H7 (cell line): ENCODE measurements at places on chromosomes 7 and 10. TPM values are rescaled to one million over a fixed set of nuclear protein-coding genes. Genes with fewer than 3 reads are reported as not detected.
A peak's percentile ranks its signal among the peaks of the same experiment; 100 is the strongest.

DNA sequence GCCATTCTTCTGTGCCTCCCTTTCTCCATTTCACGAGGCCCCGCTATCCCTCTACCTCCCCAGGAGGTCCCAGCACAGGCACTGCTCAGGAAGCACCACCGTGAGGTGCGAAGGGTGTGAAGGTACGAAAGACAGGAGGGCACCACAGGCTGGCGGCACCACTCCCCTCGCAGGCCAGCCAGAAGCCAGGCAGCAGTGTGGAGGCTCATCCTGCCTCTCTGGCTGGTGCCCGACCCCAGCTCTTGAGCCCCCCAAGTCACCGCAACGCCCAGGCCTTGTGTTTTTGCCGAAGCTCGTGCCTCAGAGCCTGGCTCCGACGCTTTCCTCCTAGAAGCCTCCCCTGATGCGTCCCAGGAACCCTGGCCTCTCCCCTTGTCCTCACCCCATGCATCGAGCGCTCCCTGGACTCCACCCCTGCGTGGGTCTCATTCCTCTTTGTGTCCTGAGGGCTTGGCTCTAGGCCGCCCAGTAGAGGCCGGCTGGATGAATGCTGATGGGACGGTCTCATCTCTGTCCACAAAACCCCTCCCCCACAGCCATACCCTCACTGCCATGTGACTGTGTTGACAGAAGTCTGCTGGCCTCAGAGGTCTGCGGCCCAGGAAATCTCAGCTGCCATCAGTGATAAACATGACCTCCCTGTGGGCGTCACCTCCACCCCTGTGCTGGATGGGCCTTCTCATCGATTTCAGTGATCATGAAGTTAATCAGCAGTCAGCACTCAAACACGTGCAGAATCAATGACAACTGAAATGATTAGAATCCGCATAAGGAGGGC is 19.3 kb downstream of the BRI3 start:
- DNase-seq, result no peak

Gene ADCYAP1R1
- 1.8 TPM in 2 replicates for total RNA-seq

Gene LRRC18
- total RNA-seq, result not detected in 2 replicates

DNA sequence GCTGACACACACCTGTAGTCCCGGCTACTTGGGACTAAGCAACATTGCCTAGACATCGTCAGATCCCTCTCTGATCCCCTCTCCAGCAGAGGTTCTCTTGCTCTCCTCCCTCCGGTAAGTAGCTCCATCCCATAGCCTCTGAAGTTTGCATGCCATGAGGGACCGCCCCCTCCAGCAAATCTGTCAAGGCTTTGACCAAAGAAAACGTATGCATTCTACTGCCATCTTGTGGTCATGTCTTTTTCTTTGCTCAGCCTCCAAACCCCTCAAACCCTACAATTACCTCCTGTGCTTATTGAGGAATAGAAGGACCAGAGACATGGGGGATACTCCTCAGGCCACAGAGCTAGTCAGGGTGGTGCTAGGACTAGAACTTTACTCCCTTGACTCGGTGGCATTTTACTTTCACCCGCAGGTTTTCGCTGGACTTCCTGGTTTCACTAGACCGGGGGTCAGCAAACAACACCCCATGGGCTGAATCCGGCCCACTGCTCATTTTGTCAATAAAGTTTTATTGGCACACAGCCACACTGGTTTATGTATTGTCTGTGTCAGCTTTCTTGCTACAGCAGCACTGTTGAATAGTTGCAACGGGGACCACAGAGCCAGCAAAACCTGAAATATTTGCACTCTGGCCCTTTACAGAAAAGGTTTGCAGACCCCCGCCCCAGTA is 202.6 kb upstream of the FOXK1 start:
- DNase-seq, result peak; percentile 80

Gene SLC13A1
- not detected in 2 replicates for total RNA-seq

Gene TFR2
- total RNA-seq, result 2.0 and 4.4 TPM in 2 replicates

Gene TMEM178B
- 1.1 and 1.4 TPM in 2 replicates for total RNA-seq

DNA sequence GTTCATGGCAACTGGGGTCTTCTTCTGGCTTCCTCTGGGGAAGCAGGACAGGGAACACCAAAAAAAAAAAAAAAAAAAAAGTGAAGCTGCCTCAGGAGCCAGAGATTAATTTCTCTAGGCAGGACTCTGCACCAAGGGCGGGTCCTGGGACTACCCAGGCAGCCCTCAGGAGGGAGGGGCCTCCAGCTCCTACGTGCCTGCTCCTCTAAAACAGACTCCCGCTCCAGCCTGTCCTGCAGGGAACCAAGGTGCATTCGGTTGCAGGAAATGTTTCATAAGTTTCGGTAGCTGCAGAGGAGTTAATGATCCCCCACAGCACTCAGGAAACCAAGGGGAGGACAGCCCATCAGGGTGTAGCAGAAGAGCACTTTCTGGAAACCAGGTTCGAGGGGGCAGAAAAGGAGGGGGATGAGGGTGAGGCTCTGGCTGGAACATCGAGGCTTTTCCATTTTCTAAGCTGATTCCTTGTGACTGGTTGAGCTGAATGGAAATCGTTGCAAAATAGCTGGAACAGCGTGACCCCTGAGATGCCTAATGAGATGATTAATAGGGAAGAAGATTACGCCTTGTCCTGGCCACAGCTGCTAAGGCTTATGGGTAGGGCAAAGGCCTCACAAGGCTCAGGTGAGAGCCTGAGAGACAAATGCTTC is 84.2 kb downstream of the STRA8 start:
- peak; percentile 59 for DNase-seq

Gene PNLIPRP2
- not detected in 2 replicates for total RNA-seq

Gene GLI3
- total RNA-seq, result 6.7 and 12.4 TPM in 2 replicates

Gene PTPRE
- total RNA-seq, result 0.04 and 0.69 TPM in 2 replicates

Gene CYP2E1
- total RNA-seq, result 0.90 and 1.2 TPM in 2 replicates

GRCh38 chr7:42097752-42098151 is 139.3 kb downstream of the GLI3 start:
- peak; percentile 49 for DNase-seq

GRCh38 chr7:156236936-156237599 is 403.5 kb upstream of the RNF32 start:
- no peak for DNase-seq

DNA sequence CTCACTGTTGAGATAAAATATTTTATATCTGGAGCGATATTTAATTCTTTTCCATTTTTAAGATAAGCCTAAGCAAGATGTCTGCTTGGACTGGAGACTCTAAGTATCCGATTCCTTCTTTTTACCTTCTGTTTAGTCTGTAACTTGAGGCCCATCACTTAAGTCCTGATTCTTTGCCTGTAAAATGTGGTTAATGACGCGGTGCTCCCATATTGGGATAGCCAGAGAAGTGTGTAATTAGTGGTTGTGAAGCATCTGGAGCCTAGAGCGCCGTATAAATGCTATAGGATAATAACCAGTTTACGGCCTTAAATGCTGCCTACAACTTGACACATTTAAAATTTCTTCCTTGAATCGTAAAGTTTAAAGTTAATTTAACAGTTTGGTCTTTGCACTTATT is 132.9 kb downstream of the CHN2 start:
- DNase-seq, result no peak
